Stimulated activated CD4-positive, alpha-beta T cell treated with anti-CD3 and anti-CD28 coated beads, Interleukin-4, amount 100 ng/mL, for 4 hours (primary cell): ENCODE measurements at places on chromosomes 3 and 15.

GRCh38 chr3:174710612-174711011 lies 148.5 kb upstream of the NAALADL2 start:
- DNase-seq = no peak

GRCh38 chr15:63366451-63366850 lies 15.2 kb downstream of the CA12 start:
- DNase-seq = no peak

GRCh38 chr3:64209866-64210621 lies 15.2 kb downstream of the PRICKLE2 start:
- DNase-seq = no peak

DNA sequence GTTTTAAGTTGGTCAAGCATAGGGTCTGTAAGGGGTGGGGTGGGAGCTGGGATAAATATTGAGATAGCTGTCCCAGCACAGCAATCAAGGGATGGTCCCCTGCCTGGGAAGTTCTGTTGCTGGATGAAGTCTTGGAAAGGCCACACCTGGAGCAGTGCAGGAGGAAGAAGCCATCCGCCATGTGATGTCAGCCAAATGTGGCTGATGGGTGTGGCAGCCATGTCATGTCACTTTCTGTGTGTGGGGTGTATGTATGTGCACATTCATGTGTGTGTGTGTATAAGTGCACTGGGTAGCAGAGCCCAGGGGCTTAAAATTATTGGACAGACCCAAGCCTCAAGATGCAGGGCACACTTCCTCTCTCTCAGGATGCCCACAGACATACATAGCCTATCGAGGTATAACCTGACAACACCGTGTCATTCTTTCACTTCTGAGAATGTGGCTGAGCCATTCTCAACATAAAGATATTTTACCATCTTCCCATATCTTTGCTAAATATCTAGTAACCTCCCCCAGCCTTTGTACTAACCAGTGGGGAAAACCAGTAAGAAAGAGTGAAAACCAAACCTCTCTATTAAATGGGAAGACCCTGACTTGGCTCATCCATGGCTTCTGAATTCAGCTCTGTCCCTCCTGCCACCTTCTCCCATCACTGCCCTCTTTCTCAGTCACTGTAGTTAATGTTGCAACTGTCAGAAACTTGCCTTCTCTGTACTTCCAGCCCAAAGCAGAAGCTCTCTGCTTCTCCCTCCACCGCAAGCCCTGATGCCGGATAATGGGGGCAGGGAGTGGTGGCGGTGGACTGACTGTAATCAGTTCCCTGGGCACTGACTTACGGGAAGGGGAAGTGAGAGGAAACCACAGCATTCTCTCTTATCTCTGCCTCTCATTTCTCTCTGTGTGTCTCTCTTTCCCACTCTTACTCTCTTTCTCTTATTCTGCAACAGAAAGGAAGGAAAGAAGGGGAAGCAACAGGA lies 11.2 kb downstream of the TNFSF10 start:
- DNase-seq = peak; percentile 40

DNA sequence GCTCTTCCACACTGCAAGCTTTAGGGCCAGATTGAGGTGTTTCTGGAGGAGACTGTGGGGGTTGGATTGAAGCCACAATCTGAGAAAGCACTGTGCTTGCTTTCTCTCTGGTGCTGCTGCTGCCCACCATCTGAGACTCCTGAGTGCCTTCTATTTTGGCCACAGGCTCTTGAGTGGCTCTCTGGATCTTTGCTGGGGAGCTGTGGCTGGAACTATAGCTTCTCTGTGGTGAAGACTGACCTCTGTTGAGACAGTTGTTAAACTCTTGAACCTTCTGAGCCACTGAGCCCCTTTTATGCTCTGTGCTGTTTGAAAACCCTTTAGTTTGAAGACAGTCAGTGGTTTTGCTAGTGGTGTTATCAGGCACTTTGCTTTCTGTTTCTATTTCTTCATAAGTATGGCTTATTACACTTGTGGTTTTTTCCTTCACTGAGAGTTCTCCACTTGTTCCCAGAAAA lies 108.7 kb upstream of the TSPAN3 start:
- no peak for DNase-seq

- DNase-seq = no peak
Observed at GRCh38 chr3:159989973-159990846, 1.6 kb downstream of the IL12A start.

GRCh38 chr3:100401674-100402041 lies 319 bp downstream of the LNP1 start:
- DNase-seq = peak; percentile 28

GRCh38 chr15:100986158-100986896 lies 67.2 kb downstream of the LRRK1 start:
- no peak for DNase-seq

- no peak for DNase-seq
Observed at GRCh38 chr3:148648685-148649352, 48.9 kb upstream of the AGTR1 start.

DNA sequence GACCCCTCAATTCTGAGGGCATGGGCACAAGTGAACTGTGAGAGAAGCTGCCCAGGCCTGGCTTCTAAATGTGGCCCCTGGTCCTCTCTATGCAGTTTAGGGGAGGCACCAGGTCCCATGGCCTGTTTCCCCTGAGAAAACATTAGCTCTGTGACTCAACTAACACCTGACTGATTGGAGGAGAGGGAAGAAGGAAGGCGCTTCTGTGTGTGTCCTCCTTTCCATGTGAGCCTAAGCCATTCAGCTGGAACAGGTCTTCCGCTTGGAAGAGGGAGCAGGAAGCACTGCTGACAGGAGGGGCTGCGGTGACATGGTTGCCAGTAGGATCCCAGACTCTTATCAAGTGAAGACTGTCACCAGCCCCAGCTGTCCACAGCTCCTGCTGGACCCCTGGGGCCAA lies 79.5 kb downstream of the MYLK start:
- DNase-seq = no peak

GRCh38 chr3:53079147-53079546 lies 33.3 kb upstream of the SFMBT1 start:
- no peak for DNase-seq

DNA sequence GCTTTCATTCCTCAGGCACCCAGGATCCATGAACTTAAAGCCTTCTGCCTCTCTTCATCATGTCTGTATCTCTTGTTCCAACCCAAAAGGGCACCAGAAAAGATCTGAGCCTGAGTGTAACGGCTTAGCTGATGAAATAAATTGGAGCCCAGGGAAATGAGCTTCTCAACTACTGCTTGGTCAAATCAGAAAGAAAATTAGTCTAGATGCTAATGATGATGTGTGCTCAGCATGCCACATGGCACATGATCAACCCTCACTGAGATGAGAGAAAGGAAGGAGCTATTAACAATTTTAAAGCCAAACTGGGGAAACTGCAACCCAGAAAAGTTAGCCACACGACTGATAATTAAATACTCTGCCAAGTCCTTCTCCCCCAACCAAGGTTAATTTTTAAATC lies 325.7 kb downstream of the CNTN3 start:
- no peak for DNase-seq

DNA sequence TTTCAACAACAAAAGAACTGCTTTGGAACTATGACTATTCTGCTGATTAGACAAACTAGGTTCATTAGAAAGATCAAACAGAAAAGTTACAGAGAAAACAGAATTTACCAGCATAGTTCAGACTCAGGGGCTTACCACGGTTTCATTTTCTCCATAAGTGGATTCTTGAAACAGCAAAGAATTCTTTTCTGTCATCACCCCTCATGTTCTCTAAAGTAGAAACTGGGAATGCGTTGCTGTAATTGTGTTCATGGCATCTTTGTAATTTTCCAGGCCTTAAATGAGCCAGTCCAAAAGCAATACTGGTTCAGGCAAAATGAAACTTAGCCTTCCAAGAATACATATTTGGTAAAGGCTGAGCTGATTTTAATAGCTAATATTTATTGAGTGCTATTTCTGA lies 287.8 kb downstream of the CHL1 start:
- no peak for DNase-seq

GRCh38 chr3:79994397-79994796 lies 226.6 kb upstream of the ROBO1 start:
- no peak for DNase-seq
